ENCODE measurements at places on chromosomes 4 and X.
A peak's percentile ranks its signal among the peaks of the same experiment; 100 is the strongest.

GRCh38 chr4:87058356-87059073 is 123.7 kb downstream of the AFF1 start:
- peak; percentile 10 for DNase-seq

DNA sequence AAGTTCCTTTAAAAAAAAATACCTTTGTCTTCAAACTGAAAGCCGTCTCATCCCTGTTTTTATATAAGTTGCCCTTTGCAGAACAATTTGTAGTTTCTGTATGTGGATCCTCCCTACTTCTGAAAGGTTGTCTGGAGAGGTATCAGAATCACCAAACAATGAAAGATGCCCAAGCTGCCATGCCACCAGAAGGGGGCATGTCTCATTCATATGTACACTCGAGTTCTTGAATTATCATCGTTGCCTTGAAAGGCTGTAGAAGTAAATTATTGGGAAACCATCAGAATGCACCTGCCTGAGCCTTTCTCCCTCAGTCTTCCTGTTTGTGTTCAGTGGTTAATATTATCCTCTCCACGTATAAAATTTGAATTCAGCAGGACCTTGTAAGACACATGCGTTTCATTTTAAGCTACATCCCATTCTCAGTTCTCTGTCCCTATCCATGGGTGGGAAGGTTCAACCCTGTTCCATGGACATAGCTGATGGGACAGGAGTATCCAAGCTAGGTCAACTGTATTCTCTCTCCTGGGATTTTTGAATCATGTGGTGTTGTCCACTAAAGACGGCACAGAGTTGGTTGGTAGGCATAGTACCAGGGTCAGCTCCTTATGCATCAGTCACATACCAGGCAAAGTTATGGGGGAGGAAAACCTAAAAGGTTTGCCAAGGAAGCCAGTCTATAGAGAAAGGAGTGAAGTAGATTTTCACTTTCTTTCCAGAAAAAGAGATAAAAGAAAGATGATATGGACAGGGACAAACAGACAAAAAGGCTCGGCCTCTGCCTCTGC is 24.0 kb downstream of the GALNT7 start:
- DNase-seq, result no peak

- DNase-seq, result no peak
Measured at GRCh38 chr4:77566148-77566547, 39.5 kb upstream of the CXCL13 start.

GRCh38 chr4:113407409-113407808 is 354.1 kb downstream of the CAMK2D start:
- DNase-seq, result no peak

DNA sequence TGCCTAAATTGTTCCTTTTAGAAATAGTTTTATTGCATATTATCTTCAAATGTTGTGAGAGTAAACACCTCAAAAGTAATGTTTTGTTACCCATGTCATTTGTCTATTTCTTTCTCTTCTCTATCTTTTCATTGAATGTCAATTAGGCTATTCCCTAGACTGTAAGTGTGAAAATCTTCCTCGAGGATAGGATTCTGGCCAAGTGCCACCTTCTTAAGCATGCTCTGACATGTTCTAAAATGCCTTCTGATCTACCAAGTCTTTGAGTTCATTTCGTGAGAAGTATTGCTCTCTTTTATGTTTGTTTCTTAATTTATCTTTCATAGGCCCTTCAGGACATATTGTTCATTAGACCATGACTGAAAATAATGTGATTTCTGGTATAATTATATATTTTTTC is 44.1 kb upstream of the TLL1 start:
- DNase-seq, result no peak

- no peak for DNase-seq
Measured at GRCh38 chr4:15299627-15300026, 128.2 kb upstream of the C1QTNF7 start.

GRCh38 chrX:123206176-123206575 is 22.1 kb downstream of the GRIA3 start:
- no peak for DNase-seq

GRCh38 chr4:41067369-41067768 is 147.0 kb downstream of the APBB2 start:
- no peak for DNase-seq
